ENCODE measurements at places on chromosomes 13 and 19.

GRCh38 chr19:46211201-46211881, 18.2 kb upstream of the IGFL1 start:
- DNase-seq, result no peak

DNA sequence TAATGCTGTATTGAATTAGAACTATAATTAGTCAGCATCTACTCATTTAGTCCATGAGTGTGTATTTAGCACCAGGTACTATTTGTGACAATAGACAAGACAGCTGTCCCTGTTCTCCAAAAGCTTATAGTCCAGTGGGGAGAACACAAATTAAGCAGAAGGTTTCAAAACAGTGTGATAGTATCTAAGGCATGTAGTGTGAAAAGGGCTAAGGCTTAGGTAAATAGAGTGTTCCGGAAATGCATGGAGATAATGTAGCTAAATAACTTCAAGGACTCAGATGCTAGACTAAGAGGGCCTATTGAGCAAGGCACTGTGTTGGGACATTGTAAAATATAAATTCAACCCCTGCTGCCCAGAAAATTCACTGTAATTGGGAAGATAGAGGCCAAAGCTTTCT, 144.1 kb upstream of the MIR17HG start:
- no peak for DNase-seq

DNA sequence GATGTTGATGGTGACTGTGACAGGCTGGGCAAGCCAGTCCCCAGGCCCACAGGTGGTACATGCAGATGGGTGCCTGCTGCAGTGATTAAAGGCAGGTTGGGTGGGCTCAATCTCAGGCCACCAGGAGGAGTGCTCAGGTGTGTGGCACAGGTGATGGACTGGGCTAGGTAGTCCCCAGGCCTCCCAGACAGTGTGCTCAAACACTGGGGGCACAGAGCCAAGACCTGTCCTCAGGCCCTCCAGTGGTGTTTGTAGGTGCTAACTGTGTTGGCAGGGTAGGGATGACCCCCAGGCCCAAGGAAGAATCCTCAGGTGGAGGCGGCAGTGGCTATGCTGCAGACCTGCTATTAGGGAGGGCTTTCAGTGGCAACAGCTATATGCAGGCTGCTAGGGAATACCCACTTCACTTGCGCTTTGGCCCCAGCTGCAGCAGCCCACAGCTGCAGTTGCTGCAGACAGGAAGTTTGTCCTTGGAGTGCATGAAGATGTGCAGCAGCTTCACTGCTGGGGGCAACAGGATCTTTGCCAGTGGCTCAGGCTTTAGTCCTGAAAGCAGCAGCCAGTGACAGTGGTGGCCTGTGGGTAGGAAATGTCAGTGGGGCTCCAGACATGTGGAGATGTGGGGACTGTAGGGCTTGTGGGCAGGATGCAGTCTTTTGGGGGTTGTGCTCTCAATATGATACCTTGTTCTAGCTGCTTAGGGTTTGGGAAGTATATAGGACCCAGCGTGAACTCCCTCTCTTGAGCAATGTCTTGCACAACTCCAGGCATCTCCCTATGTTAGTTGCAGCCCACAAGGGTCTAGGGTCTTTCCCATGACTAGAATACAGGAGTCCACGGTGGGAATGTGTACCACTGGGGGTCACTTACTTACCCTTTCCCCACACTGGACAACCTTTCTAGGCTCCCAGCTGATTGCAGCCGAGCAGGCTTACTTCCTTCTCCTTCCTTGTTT, 54.1 kb upstream of the MLNR start:
- DNase-seq, result no peak

- DNase-seq, result no peak
Measured at GRCh38 chr19:8116437-8117293, 32.7 kb downstream of the FBN3 start.

All from ecto neural progenitor cell (in vitro differentiated cells).